ENCODE measurements at places on chromosomes 6 and 20. TPM values are rescaled to one million over a fixed set of nuclear protein-coding genes. Genes with fewer than 3 reads are reported as not detected.

The ZNF391 gene
- 20.4 TPM for polyA plus RNA-seq

The TREM1 gene
- polyA plus RNA-seq = 2.8 TPM

The PKHD1 gene
- 6.0 TPM for polyA plus RNA-seq

The SLC35A1 gene
- polyA plus RNA-seq = 54.6 TPM

The SLC29A1 gene
- polyA plus RNA-seq = 24.4 TPM

The FRK gene
- 4.8 TPM for polyA plus RNA-seq

The RANBP9 gene
- polyA plus RNA-seq = 38.9 TPM

The APCDD1L gene
- polyA plus RNA-seq = not detected

The SIRPD gene
- not detected for polyA plus RNA-seq

The LRRC1 gene
- polyA plus RNA-seq = 11.0 TPM

The SNAI1 gene
- 9.8 TPM for polyA plus RNA-seq

The SIRPB1 gene
- polyA plus RNA-seq = 1.2 TPM

The BEND6 gene
- polyA plus RNA-seq = 0.73 TPM

The CST5 gene
- polyA plus RNA-seq = not detected

The DLL1 gene
- polyA plus RNA-seq = 8.2 TPM

The RNF217 gene
- 14.6 TPM for polyA plus RNA-seq

The TRIM31 gene
- 0.27 TPM for polyA plus RNA-seq

The DTNBP1 gene
- 17.2 TPM for polyA plus RNA-seq

DNA sequence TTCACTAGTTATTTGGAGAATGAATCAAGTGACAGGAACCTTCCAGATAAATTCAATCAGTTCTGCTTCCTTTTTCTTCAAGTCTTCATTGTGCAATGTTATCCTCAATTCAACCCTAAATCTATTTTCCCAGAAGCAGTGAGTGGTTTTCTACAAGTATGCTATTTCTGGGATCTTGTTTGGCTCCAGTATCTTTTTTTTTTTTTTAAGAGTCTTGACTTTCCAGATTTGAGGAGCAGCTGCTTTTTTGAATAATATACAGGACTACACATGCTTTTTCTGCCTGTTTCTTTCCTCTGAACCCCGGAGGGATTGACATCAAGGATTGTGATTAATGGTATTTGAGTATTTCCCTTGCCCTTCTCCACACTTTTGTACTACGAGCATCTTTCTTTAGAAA is 339.2 kb upstream of the JAG1 start:
- DNase-seq = peak; percentile 64

- DNase-seq = no peak
These were observed 109.1 kb upstream of the MLIP start for GRCh38 chr6:54002116-54002515.

- peak; percentile 99 for DNase-seq
These were observed 32.7 kb upstream of the ID4 start for GRCh38 chr6:19804205-19805128.

GRCh38 chr20:4726710-4727397 is 5.1 kb downstream of the PRND start:
- DNase-seq = peak; percentile 20

- peak; percentile 51 for DNase-seq
These were observed 42.6 kb downstream of the BMP7 start for GRCh38 chr20:57223648-57224489.

- DNase-seq = no peak
These were observed 96.3 kb upstream of the GCM1 start for GRCh38 chr6:53244958-53245357.

DNA sequence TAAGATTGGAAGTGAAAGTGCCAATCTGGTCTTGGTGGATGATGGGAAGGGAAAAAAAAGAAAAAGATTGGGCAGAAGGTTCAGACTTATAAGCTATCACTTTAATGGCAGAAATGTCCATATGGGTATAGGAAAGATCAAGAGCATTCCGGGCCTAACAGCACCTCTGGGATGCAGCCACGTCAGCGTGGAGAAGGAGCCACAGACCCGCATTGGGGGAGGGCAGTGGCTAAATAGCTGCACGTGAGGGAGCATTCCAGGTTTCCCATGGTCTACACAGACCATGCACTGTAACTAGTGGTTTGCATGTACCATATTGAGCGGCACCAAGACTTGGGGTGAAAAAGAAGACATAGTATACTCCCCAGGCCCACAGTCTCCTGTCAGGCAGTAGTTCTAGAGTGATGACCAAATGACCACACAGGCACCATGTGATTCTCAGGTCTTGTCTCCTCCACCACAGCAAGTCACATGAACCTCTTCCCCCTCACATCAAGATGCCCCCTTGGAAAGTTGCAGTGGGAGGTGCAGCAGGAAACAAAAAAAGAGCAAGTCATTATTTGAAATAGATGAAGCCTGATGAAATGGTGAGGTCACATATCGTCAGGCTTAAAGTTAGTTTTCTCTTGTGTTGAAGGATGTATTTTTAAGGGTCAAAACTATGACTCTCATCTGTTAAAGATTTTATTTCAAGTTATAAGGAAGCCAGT is 94.4 kb upstream of the TNFAIP3 start:
- no peak for DNase-seq

GRCh38 chr6:123788319-123788718 is 15.3 kb upstream of the NKAIN2 start:
- DNase-seq = no peak

GRCh38 chr6:32974016-32974333 is 5.6 kb downstream of the BRD2 start:
- no peak for DNase-seq

- peak; percentile 35 for DNase-seq
These were observed 105.5 kb downstream of the PDSS2 start for GRCh38 chr6:107353773-107354382.

GRCh38 chr20:50344232-50345071 is 153.8 kb downstream of the CEBPB start:
- DNase-seq = no peak

GRCh38 chr6:44327760-44328159 is 14.6 kb upstream of the AARS2 start:
- DNase-seq = no peak

DNA sequence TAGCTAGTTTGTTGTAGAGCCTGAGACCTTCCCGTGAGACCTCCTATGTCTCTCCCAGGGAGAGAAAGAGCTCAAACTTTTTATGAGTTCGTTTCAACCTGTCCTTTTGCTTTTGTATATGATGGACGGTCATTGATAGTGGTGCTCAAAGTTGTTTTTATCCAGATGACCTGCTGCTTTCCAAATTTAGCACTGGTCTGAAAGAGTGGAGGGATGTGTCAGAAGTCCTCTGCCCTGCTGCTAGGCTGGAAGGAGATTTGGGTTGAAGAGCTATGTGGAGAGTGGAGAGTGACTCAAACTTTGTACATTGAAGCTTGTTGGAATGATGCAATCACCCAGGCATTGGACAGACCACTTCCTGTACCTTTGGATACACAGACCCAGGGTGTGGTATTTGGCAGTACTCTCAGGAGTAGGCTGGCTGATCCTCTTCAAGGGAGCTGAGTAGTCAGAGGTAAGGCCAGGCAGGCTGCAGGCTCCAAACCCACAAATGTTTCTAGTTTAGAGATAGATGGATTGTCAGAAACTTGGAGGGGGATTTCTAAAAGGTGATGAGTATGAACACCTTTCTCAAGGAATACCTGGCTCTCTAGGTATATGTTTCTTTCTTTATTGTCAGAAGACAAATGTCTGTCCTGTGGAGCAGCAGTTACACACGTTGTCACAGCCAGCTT is 49.4 kb upstream of the RREB1 start:
- peak; percentile 33 for DNase-seq

- no peak for DNase-seq
These were observed 20.7 kb downstream of the DEFB115 start for GRCh38 chr20:31278178-31278577.

GRCh38 chr6:111958534-111958933 is 85.3 kb upstream of the FYN start:
- DNase-seq = no peak

DNA sequence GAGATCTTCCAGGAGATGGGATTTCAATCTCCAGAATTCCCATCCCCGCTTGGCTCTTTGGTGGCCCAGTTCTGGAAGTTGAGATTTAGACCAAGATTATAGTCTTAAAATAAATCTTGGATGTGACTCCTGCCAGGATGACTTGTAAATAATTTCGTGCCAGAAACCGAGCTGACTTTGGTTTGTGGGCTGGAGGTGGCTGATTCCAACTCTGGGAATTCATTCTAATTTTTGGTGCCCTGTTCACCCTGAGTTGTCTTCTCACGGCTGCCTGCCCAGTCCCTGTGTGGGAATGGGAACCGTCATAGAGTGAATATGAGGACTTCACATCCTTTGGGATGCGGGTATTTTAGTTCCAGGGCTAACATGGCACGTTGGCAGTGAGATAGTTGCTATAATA is 64.8 kb downstream of the JARID2 start:
- no peak for DNase-seq

- no peak for DNase-seq
These were observed 20.9 kb upstream of the KCNG1 start for GRCh38 chr20:51043811-51044210.

- DNase-seq = no peak
These were observed 108.4 kb downstream of the SCML4 start for GRCh38 chr6:107715550-107716321.

DNA sequence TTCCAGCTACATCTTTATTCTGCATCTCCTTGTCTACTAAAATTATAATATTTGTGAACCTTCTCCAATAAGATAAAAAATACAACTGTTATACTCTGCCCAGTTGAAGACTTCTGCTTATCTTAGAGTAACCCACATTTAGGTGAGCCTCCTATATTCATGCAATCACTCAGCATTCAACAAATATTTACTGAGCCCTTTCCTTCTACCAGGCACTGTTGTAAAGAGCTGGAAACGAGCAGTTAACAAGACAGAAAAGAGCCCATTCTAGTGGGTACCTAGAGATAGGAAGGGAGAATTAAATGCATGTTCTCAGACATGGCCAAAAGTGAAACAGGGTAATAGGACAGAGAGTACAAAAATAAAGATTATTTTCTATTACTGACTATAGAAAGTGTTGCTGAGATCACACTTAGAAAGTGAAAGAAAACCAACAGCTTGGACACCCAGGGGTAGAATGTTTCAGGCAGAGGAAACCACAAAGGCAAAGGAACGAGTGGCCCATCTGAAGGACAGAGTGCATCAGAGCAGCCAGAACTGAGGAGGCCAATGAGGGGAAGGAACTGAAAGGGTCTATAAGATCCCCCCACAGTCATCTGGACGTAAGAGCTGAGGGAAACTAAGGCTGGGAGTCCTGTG is 50.8 kb upstream of the SMLR1 start:
- DNase-seq = no peak

DNA sequence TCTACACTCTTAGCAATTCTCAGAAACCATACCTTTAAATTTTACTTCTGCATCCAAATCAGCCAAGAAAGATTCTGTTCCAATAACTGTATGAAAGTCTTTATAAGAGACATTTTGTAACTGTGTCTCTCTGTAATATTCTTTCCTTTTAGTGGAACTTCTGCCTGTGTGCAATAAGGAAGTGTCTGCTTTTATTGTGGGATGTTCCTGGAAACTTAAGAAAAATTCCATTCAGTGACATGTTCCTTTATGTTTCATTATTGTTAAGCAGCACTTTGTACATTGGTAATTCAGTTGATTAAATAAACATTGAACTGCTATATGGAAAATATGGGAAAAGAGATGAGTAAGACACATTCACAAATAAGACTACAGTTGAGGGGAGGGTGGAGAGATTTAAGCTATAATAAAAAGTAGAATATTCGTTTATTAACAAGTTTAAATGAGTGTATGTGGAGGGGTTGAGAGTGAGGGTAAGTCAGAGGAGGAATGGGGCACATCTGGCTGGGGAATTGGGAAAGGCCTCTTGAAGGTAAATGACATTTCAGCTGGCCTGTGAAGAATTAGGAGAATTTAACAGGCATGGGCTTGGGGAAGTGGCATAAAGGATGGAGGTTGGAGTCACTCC is 11.9 kb downstream of the NUS1 start:
- no peak for DNase-seq

GRCh38 chr6:2962004-2962403 is 9.4 kb downstream of the SERPINB6 start:
- no peak for DNase-seq

DNA sequence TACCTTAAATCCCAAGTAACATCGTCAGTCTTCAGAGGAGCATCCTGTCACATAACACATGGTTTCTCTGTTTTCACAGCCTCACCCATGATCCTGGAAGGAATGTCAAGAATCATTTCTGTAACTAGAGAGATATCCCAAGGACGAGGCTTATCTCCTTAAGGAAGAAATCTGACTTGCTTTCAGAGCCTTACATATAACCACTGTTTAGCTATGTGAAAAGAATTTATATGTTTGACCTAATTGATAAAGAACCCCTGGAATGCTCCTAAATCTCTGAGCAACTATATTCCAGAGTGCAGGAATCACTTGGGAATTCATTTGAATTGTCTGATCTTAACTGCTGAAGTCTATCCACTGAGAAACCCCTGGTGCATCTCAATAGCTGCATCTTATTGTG is 243.1 kb downstream of the ALDH8A1 start:
- DNase-seq = no peak

GRCh38 chr6:158634695-158635426 is 9.7 kb downstream of the DYNLT1 start:
- DNase-seq = no peak

- no peak for DNase-seq
These were observed 121.4 kb upstream of the CLDN20 start for GRCh38 chr6:155142168-155143028.

- no peak for DNase-seq
These were observed 101.0 kb upstream of the GGTLC1 start for GRCh38 chr20:24089576-24089975.

DNA sequence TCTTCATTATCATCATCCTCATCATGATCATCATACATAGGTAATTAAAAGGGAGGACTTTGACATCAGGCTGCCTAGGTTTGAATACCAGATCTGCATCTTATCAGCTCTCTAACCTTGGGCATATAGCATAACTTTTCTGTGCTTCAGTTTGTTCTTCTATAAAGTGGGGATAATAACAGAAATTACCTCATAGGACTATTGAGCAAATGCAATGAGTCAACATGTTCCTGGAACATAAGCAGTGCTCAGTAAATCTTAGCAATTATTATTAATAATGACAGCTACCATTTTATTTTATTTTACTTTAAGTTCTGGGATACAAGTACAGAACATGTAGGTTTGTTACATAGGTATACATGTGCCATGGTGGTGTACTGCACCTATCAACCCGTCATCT is 7.2 kb downstream of the C20orf202 start:
- DNase-seq = no peak

- DNase-seq = peak; percentile 25
These were observed 296.9 kb downstream of the HIVEP2 start for GRCh38 chr6:142648036-142648451.

DNA sequence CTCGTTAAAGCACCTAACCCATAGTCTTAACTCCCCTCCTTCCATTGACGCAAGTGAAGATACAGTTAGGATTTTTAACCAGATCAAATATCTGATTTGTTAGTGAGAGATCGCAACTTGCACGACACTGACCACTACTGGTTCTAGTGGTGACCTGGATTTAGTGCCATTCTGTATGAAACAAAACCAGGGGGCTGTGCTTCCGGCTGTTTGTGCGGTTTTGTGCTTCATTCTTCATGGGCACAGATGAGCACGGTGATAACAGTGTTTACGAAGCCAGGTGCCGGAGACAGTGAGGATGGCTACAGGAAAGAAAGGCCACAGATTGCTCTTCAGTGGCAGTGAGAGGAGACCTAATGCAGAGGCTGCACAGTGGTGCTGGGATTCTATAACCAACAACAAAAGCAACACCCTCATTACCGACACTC is 75.5 kb downstream of the NOL4L start:
- no peak for DNase-seq

GRCh38 chr20:5638023-5638422 is 112.2 kb upstream of the SHLD1 start:
- DNase-seq = no peak

Data from right lung (tissue), 10 donors.